ENCODE measurements at places on chromosomes 4 and X. TPM values are rescaled to one million over a fixed set of nuclear protein-coding genes. Genes with fewer than 3 reads are reported as not detected.
A peak's percentile ranks its signal among the peaks of the same experiment; 100 is the strongest.

DNA sequence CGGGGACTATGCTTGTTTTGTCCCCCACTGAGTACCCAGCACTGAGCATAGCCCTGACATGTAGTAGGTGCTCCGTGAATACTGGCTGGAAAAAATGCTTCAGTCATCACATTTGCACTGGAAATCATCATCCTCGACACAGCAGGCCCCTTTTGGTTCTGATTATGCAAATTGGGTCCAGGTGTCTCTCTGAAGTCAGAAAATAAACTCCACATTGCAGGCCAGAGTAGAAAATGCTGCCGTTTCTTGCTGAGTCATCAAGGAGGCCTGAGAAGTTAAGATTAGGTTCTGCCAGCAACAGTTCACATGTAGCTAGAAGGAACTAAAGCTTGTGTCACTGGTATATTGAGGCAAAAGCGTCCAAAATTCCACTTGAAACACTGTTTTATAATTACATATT is 15.0 kb upstream of the STK32B start:
- H3K27ac ChIP-seq = no peak overlapping the region
- no peak for DNase-seq
- H3K4me1 ChIP-seq = peaks cover 25% of the 10 kb centered on the region
- no peaks in the 10 kb centered on the region for H3K36me3 ChIP-seq
- no peaks in the 10 kb centered on the region for H3K27me3 ChIP-seq

DNA sequence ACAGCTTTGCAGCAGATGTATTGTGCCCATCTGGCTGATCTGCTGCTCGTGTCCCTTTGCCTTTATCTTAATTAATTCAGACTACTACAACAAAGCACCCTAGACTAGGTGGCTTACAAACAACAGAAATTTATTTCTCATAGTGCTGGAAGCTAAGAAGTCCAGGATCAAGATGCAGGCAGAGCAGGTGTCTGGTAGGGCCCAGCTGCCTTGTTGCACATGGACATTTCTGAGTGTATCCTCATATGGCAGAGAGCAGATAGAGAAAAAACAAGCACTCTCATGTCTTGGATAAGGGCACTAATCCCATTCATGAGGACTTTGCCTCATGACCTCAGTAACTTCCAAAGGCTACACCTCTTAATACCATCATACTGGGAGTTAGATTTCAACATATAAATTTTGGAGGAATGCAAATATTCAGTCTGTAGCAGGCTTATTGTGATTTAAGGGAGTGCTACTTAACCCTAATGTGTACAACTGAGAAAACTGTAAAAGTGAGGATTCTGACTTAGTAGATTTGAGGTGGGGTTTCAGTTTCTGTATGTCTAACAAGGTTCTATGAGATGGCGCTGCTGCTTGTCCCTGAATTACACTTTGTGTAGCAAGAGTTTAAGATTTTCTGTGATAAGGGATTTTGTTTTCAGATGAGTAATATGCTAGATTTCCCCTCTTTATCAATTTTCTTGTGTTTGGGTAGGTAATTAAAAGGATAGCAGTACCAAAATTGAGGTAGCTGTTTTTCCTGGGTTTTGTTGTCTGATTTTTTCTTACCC is 473.2 kb upstream of the TECRL start:
- no peak overlapping the region for H3K4me3 ChIP-seq
- H3K27me3 ChIP-seq = no peaks in the 10 kb centered on the region
- no peaks in the 10 kb centered on the region for H3K36me3 ChIP-seq

GRCh38 chrX:2892816-2893215 is 36.3 kb downstream of the ARSD start:
- no peaks in the 10 kb centered on the region for H3K36me3 ChIP-seq
- H3K27ac ChIP-seq = no peak overlapping the region
- H3K4me3 ChIP-seq = no peak overlapping the region

SCRG1 gene
- total RNA-seq = not detected

- peak overlapping the region; percentile 13 for H3K27ac ChIP-seq
- no peaks in the 10 kb centered on the region for H3K36me3 ChIP-seq
- peaks cover 16% of the 10 kb centered on the region for H3K4me1 ChIP-seq
- no peak for DNase-seq
- no peaks in the 10 kb centered on the region for H3K27me3 ChIP-seq
These were observed 5.5 kb upstream of the NR3C2 start for GRCh38 chr4:148447681-148448080.

GRCh38 chr4:150493851-150494250 is 88.1 kb upstream of the MAB21L2 start:
- H3K4me1 ChIP-seq = no peaks in the 10 kb centered on the region
- no peaks in the 10 kb centered on the region for H3K27me3 ChIP-seq
- DNase-seq = no peak
- H3K27ac ChIP-seq = no peak overlapping the region
- no peak overlapping the region for H3K4me3 ChIP-seq
- no peaks in the 10 kb centered on the region for H3K36me3 ChIP-seq

POU4F2 gene
- total RNA-seq = not detected

DNA sequence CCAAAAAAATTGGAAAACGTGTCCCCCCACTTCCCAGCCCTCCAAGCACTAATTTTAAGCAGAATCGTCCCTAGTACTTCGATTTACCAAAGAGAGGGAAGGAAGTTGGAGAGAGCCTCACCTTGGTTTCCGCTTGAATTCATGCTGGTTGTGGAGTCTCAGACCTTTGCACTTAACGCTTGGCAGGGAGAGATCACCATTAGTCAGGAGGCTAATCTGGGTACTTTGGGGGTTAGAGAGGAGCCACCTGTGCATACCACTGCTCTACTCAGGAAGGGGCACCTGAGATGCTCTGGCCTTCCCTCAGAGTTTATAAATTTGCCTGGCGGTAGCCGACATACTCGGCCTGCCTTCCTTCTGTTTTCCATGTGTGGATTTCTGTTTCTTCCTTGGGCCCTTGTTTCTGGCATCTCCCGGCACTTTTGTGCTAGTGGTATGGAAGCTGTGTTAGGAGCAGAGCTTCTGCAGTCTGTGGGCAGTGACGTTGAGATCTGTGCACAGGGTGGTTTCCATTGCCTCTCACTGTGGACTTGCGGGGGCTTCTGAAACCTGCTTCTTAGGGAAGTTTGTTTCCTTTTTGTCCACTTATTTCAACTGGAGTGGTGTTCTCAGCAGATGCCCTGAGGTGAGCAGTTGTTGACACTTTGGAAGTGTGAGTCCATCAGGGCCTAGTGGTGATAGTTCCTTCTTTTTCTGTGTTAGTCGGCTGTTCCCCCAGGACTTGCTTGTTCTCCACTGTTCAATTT is 104.2 kb downstream of the TMEM131L start:
- no peak for DNase-seq
- no peaks in the 10 kb centered on the region for H3K36me3 ChIP-seq
- peaks cover 6% of the 10 kb centered on the region for H3K4me1 ChIP-seq
- H3K4me3 ChIP-seq = no peak overlapping the region
